ENCODE measurements at places on chromosomes 6 and 20.
A peak's percentile ranks its signal among the peaks of the same experiment; 100 is the strongest.

GRCh38 chr6:138287144-138287955 lies 69.1 kb upstream of the PBOV1 start:
- DNase-seq = no peak

- no peak for DNase-seq
These were observed 451.5 kb downstream of the PLCB1 start for GRCh38 chr20:8583566-8584043.

DNA sequence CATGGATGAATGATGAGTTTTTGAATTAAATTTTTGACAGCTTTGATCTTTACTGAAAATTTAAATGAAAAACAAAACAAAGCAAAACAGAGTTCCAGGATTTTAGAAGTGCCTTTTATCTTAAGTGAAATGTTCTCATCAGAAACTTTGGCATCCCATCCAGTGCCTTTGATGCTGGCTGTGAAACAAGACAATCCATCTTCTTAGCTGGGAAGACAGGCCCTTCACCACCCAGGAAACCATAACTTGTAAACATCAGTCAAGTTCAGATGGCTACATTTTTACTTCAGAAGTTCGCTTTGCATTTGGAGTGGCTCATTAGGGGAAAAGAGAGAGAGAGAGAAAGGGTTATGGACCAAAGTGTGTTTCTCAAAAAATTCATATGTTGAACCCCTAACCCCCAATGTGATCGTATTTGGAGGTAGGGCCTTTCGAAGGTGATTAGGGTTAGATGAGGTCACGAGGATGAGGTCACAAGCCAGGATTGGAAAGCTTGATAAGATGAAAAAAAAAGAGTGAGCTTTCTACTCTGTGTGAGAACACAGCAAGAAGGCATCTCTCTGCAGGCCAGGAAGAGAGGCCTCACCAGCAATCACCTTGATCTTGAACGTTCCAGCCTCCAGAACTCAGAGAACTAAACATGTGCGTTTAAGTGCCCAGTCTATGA lies 366.5 kb downstream of the PRKN start:
- no peak for DNase-seq

- DNase-seq = peak; percentile 91
These were observed 2.2 kb upstream of the APMAP start for GRCh38 chr20:24994470-24995368.

GRCh38 chr6:165055231-165055630 lies 254.2 kb downstream of the C6orf118 start:
- DNase-seq = peak; percentile 4

DNA sequence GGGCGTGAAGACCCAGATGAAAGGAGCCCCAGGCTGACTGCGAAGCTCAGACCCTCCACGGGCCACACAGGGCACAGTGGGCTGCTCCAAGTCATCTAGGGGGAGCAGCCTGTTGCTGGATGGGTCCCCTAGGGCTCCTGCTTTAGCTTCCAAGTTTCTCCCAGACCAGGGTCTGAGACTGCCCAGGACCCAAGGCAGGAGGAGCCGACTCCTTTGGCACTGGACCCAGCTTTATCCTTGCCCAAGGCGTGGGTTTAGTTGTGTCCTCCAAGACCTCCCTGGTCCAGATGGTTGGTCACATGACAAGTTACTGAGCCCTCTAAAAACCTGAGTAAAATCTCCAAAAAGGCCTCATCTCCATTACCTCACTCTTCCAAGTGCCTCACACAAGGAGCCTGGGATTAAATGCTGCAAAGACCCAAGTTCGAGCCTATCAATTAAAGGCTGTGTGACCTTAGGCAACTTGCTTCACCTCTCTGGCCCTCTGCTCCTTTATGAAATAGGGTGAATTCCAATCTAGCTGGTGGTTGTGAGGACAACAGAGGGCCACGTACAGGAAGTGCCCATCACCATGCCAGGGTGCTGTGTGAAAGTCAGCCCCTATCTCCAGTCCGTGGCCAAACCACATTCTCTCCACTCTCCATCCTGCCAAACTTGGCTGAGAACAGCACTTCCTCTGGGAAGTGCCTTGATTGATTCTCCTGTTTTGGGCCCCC lies 2.5 kb downstream of the NECAB3 start:
- no peak for DNase-seq

DNA sequence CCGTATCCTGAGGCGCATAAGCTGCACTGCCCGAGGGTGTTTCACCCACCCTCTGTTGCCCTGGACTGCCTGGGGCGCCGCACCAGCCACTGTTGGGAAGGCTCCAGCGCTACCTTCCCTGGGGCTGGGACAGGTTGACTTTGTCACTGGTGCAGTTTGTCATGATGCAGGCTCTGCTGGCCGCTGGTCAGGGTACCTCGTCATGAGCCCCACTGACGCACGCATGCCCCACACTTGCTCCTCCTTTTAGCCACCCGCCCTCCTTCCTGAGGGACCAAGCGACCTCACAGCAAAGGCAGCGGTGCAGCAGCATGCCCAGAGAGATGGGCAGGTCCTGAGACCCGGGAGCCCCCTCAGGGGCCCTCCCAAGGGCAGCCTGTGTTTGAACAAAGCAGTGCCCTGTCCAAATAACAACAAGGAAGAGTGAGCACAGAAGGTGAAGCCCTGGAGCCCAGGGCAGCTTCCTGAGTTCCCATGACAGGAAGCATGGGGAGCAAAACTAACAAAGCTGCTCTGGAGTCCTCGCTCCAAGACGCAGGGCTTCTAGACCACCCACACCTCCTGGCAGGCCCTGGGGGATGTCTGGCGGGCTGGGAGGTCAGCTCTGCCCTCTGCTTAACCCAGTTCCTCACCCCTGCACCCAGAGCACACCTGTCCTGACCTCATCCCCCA lies 50.1 kb upstream of the SMOC2 start:
- DNase-seq = no peak

DNA sequence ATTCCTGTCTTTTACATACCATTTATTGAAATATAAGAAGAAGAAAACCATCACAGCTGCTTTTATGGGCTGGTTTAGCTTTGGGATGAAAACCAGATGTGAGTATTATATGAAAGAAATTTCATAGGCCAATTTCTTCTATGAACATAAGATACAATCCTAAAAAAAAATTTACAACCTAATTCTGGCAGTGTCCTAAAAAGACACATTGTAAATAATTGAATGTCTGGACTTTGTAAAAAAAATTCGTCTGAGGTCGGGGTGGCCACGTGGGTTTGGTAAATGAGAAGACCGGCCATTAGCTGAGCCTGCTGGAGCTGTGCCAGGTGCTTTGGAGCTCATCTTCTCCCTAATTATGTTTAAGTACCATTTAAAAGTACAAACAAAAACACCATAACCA lies 26.8 kb downstream of the DACT2 start:
- DNase-seq = no peak

DNA sequence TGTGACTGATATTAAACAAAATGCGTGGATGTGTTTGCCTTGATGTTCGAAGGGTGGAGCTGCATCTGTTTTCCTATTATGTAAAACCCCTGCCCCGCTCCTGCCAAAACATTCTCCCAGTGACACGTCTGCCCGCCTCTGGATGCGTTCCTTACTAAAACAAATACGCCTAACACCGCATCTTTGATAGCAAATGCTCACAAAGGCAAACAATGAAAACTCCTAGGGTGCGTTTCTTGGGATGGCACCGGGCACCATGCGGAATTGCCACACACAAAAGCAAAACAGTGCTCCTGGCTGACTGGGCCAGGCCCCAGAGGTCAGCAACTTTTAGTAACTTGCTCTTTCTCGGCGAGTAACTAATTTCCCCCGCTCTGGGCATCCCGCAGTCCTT lies 9.0 kb upstream of the FOXC1 start:
- no peak for DNase-seq

- DNase-seq = no peak
These were observed 187.7 kb downstream of the GMPR start for GRCh38 chr6:16425881-16426615.

DNA sequence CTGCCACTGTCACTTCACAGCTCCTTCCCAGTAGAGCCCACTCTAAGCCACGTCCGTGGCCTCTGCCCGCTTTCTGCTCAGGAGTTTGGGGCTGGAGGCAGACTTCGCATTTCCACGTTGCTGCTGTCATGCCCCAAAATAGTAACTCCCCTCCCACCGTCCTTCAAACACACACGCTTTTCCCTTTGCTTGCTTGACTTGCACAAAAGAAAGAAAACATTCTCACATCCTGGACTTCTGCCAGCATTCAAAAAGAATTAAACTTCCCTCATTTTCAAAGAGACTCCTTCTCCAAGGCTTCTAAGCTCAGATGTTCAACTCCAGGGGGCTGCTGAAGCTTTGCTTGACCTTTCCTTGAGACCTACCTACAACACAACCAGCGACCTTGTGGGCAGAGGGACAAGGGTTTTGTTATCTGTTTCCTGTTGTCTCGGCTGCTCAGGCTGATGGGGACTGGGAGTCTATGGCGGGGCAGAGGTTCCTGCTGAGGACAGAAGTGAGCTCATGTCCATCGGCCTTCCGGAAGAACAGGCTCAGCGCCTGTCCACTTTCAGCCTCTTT lies 263.8 kb upstream of the FOXQ1 start:
- no peak for DNase-seq

DNA sequence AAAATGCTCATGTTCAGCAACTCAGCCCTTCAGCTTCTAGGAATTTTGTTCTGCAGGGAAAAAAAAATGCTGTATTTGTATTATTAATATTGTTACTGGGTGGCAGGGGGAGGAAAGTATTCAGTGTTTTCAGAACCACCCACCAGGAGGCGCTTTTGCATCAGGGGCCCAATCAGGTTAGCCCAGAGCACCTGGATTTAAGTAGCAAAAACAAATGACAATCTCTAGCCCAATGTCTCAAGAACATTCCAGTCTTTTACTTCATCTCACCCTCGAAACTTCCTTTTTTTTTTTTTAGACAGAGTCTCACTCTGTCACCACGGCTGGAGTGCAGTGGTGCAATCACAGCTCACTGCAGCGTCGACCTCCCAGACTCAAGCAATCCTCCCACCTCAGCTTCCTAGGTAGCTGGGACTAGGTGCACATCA lies 635 bp upstream of the C20orf203 start:
- DNase-seq = peak; percentile 66

GRCh38 chr20:44011251-44011940 lies 96.7 kb downstream of the TOX2 start:
- no peak for DNase-seq

DNA sequence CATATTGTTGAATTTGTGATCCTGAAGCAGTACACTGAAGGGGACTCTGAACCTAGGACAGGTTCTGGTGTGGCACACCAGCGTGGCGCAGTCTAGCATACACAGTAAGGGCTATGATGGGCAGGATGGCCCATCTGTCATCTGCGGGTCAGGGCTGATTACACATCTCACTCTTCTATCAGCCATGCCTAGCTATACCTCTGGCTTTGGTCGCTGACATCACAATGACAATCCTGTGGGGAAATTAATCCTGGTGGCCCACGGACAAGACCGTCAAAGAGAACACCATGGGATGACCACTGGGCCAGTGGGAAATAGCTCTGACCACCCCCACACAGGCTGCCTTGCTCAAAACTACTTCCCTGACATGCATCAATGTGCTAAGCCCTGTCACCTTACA lies 2.8 kb downstream of the SNHG17 start:
- no peak for DNase-seq

GRCh38 chr6:381742-382461 lies 9.7 kb upstream of the IRF4 start:
- no peak for DNase-seq

DNA sequence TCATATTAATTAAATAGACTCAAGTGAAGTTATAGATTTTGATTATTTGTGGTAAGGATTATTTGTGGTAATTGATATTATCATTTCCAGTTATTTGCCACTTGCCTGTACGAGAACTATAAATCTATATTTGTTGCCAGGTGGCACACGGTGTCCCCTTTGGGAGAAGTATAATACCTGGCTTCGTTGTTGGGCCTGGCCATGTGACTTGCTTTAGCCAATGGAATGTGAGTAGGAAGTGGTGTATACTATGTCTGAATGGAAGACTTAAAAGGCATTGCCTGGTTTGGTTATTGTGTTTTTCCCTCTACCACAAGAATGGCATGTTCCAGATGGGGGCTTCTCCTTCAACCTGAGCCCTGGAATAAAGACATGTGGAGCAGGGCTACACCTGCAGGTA lies 228.1 kb downstream of the CDC5L start:
- no peak for DNase-seq

DNA sequence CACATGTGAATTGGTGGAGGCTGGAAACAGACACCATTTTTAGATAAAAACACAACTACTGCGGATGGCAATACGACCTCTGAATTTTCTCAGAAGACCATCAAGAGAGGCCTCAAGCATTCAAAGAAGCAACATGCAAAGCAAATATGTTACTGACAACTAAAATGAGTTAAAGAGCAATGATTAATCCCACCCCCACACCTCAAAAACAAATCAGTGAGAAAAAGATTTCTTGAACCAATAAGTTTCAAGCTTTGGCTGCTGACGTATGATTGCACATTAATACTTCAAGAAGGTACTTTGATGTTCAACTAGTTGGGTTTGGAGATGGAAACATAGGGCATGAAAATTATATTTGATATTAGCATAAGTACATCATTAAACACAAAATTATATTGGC lies 982 bp downstream of the MMUT start:
- DNase-seq = no peak

DNA sequence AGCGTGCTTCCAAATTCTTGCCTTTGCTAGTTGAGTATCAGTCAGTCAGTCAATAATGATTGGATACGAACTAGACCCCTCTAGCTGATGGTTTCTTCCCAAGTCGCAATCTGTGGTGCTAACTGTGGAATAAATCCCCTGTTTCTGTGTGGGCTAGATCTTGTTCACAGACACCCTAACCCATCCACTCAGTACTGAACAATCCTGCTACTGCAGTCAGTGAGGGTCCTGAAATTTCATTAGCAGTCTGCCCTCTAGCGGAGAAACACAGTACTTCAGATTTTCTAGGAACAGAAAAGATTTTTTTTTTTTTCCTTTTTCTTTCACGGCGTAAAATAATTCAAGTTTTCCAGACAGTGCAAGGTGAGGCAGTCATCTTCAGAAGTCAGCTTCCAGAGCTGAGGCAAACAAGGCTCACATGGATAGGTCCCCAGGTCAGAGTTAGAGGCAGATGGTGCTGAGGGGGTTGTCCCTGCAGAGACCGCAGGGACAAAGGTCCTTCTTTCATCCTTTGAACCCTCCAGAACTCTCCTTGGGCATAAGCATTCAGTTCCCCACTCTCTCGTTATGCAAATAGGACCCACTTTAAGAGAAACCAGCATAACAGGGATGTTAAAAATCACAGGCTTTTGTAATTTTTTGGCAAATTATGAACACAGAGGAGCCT lies 119.6 kb downstream of the SCML4 start:
- peak; percentile 9 for DNase-seq

GRCh38 chr6:80742481-80742880 lies 636.0 kb downstream of the BCKDHB start:
- DNase-seq = peak; percentile 16

GRCh38 chr20:8127553-8128255 lies 4.4 kb upstream of the PLCB1 start:
- no peak for DNase-seq

Measured in A549 (cell line).